ENCODE measurements at places on chromosomes 2 and 18.

DNA sequence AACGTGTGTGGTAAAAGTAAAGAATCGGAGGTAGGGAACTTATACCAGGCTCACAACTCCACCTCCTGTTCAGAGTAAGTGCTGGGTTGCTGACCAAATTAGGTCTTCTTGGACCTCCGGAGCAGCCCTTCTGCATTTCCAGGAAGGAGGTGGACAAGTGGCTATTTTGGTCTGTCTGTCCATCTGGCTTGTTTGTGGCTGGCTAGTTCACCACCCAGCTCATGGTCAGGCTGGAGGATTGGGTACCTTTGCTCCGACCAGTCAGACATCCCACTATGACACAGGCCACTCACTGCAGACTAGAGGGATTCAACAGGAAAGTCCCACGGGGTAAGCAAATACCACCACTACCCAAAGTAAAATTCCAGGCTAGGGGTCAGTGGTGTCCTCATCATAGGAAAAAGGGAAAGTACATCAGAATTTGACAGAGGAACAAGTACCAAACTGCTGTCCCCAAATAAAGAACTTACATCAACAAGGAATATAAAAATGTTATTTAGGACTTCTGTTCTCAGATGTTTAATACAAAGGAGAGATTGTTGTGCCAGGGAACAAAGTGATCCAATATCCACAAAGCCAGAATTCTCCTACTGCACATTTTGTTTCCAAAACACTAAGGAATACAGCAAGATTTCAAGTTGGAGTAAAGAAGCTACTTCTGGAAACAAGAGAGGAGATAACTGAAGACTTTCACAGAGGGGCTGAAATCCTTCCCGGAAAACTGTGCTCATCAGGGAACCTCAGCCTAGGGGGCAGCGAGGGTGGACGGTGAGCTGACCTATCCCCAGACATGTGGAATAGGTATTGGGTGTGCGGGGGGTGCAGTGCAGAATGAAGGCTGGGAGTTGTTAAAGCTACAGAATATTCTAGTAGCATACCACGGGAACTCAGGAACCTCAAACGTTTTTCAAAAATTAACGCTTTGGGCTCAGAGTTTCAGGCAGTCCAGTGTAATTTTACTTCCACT is 56.9 kb downstream of the BCL2 start:
- no peak for DNase-seq

DNA sequence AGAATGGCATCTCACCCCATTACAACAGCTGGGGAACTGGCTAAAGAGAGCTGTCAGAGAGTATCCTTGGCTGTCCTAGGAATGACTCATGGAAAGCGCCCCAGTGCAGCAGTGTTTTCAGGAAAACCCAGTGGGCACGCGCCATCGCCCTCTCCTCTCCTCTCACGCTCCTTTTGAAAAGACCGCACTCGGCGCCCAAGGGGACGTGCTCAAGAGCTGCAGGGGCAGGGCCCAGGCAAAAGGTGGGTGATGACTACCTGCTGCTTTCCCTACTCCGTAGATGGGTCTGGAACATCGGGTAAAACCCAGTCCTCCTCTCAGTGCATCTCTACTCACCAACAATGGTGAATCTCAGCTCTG is 68.1 kb downstream of the EMILIN2 start:
- DNase-seq, result no peak

- DNase-seq, result no peak
These were observed 99.8 kb upstream of the TMEM18 start for GRCh38 chr2:777051-777450.

DNA sequence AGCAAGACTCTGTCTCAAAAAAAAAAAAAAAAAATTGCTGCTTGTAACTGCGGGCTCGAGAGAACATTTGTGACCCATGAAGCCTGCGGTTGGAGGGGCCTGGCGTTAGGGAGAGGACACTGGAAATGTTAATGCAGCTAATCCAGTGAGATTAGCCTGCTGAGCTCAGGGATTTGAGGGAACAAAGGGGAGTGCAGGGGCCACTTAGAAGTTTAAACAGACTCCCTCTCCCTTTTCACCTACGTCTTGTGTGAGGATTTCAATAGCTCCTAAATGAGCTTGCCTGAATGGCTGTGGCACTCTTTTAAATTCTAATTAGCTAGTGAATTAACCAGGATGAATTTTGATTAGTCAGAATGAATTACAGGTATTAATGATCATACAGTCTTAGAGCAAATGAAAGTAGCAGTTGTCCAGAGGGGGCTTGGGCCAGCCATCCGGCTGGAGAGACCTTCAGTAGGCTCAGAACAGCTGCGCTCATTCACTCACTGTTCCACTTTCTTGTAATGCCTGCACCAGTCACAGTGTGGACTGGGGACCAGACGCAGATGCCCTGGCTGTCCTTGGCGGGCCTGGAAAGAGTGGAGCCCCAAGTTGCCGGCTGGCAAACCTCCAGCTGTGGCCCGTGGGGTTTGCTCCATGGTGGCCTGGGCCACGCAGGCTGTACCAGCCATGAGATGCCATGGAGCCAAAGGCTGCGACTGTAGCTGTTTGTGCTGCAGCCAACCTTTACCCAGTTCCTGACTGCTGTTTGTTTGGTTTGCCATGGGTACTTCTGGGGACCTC is 20.8 kb downstream of the LDLRAD4 start:
- DNase-seq, result no peak

- no peak for DNase-seq
These were observed 101.0 kb downstream of the HS6ST1 start for GRCh38 chr2:128217671-128218070.

DNA sequence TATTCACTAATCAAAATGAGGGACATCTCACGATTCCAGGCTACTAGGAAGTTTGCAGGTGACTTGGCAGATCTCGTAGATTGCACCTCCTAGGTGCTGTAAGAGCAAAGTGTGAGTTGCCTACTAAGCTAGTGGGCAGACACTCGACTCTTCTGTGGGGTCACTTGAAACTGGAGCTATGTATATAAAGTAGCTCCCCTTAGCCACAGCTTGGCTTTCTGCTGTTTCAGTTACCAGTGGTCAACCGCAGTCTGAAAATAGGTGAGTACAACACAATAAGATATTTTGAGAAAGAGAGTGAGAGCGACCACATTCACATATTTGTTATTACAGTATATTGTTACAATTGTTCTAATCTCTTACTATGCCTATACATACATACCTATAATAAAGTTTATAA is 23.3 kb downstream of the CTAGE1 start:
- no peak for DNase-seq

GRCh38 chr2:69580486-69580885 is 63.1 kb downstream of the AAK1 start:
- no peak for DNase-seq

- DNase-seq, result no peak
These were observed 81.9 kb upstream of the SERPINE2 start for GRCh38 chr2:224120986-224121385.

DNA sequence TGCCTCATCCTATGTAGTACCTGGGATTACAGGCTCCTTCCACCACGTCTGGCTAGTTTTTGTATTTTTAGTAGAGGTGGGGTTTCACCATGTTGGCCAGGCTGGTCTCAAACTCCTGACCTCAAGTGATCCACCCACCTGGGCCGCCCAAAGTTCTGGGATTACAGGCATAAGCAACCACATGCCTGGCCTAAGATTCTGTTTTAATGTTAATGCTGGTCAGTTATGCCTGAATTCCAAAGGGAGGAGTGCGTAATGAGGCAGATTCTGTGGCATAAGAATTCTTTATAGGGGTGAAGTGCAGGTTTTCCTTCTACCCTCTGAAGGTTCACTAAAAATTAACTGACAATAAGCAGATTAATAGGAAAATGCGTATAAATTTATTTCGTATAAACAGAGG is 1343.8 kb upstream of the LRRTM1 start:
- DNase-seq, result no peak

GRCh38 chr2:9003366-9003615 is 193 bp downstream of the MBOAT2 start:
- no peak for DNase-seq

- no peak for DNase-seq
These were observed 371.5 kb downstream of the LNPK start for GRCh38 chr2:175630280-175631244.

GRCh38 chr2:84741182-84741822 is 139.6 kb downstream of the TRABD2A start:
- peak; percentile 18 for DNase-seq

- DNase-seq, result no peak
These were observed 3.8 kb downstream of the FHL2 start for GRCh38 chr2:105394951-105395611.

DNA sequence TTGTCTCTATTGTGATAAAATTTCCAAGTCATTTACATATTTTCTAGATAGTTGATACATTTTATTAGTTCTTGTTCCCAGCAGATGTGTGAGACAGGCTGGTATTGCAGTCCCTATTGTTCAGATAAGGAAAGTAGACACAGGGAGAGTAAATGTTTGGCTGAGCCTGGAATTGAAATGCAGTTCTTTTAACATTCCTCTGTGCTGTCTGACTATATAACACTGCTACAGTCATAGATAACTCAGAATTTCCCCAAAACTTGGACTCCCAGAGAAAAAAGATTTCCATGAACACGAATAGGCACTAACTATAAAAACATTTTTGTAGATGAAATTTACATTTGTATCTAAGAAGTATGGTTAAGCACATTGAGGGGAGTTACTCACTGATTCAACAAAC is 71.4 kb downstream of the PLCL1 start:
- DNase-seq, result no peak

DNA sequence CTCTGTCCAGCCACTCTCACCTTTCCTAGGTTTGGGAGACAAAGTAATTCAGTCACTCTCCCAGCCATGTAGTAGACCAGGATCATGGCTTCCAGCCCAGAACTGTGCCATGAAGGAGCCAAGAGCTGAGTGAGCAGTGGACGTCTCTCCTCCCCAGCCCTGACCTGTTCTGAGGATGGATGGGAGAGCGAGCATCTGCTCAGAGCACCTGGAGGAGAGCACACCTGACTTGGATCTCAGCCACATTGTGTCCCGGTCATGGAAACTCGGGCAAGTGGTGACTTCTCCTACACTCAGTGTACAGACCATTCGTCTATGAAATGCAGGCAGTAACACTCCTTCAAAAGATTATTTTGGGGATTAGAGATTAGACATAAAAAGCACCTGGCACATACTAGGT is 299.7 kb downstream of the TNS1 start:
- no peak for DNase-seq

DNA sequence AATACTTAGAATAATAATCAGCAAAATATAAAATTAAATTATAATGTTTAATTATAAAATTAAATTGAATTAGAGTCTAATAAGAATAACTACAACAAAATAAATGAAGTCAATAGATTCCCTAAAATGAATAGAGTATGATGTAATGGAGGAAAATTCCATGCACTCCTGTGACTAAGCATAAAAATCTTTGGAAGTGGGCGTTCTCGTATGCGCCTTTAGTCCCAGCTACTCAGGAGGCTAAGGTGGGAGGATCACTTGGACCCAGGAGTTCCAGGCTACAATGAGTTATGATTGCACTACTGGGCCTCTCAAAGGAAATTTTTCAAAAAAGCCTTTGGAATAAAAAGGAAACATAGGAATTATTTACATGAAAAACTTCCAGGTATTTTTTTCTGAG is 955.4 kb upstream of the POU3F3 start:
- DNase-seq, result no peak

- no peak for DNase-seq
These were observed 274.4 kb downstream of the LRRTM1 start for GRCh38 chr2:80030135-80030534.

DNA sequence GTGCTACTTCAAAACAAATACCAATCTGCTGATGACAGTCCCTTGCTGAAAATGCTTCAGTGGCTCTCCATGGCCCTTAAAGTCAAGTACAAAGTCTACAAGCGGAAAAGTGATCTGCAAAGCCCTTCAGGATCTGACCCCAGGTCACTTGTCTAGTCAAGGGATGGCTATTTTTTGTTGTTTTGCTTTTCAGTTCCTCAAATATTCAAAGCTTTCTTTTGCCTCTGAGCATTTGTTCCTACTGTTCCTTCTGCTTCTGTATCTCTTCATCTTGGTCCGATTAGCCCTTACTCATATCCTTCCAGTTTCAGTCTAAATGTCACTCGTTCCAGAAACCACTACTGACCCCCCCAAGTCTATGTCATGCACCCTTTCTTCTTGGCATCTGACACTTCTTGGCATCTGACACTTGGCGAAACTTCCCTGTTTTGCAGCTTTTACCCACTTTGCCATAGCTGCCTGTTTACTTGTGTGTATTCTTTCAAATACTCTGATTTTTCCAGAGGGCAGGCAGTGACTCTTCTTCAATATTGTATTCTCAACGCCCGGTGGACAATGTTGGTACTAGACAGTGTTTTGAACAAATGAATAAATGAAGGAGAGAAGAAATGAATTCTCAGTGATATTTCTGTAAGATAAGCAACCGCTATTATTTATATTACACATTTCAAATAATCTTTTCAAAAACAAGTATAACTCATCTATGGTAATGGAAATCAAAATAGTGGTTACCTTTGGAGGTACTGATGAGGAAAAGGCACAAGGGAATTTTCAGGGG is 175.9 kb upstream of the FN1 start:
- no peak for DNase-seq

GRCh38 chr2:132883430-132883829 is 213.4 kb upstream of the LYPD1 start:
- no peak for DNase-seq

DNA sequence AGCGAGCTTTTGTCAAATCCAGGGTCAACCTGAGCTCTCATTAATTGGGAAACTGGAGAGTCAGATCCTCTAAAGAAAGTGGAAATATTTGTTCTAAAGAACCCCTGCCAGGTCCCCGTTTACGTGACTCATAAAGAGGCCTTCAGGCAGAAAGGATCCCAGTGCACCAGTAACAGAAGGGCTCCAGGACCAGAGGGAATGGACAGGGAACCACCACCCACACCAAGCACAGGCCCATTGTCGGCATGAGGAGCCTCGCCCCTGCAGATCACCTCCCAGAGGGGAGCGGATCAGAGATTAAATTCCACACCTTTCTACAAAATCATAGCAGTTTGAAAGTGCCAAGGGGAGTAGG is 16.4 kb upstream of the C1QL2 start:
- no peak for DNase-seq

GRCh38 chr18:40208958-40209357 is 1746.1 kb upstream of the PIK3C3 start:
- no peak for DNase-seq

DNA sequence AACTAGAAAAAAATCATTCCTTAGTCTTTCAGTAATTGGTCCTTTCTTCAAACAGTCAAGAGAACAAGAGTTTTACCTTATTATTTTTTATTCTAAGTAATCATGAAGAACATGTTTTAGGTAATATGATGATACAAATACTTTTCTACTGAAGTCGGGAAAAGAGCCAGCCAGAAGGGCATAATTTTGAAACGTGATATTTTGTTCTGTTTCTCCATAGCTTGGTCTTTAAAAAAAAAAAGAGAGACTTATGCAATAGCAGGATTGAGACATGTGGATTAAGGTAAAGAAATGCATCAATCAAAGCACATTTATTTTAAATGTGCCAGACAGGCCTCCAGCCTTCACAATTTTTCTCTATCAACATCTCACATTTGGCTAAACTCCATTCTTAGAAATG is 1016.8 kb downstream of the CNTNAP5 start:
- DNase-seq, result no peak

GRCh38 chr2:172554352-172555271 is 1.3 kb upstream of the PDK1 start:
- DNase-seq, result no peak

Data from HCT116 (cell line).